Esophagus squamous epithelium (tissue), 5 donors: ENCODE measurements at places on chromosomes 6 and 20.
A peak's percentile ranks its signal among the peaks of the same experiment; 100 is the strongest.

GRCh38 chr6:163780994-163781393, 366.5 kb downstream of the QKI start:
- no peak overlapping the region for H3K4me3 ChIP-seq
- no peak for DNase-seq

- H3K27me3 ChIP-seq: no peaks in the 10 kb centered on the region
- peaks cover 9% of the 10 kb centered on the region for H3K36me3 ChIP-seq
- H3K4me1 ChIP-seq: peaks cover 23% of the 10 kb centered on the region
- H3K27ac ChIP-seq: peak within 1 kb of the TSS; percentile 80
- peak; percentile 32 for DNase-seq
Observed at GRCh38 chr20:45415822-45416637, at the start of gene PIGT. Gene PIGT, plus strand, starts transcription at chr20:45416141. Its CDS starts 16 bp downstream, at chr20:45416157.

- no peak for DNase-seq
- H3K27ac ChIP-seq: no peak overlapping the region
- H3K4me1 ChIP-seq: no peaks in the 10 kb centered on the region
- H3K4me3 ChIP-seq: no peak overlapping the region
Observed at GRCh38 chr6:111676383-111676782, 70.7 kb upstream of the TRAF3IP2 start.

DNA sequence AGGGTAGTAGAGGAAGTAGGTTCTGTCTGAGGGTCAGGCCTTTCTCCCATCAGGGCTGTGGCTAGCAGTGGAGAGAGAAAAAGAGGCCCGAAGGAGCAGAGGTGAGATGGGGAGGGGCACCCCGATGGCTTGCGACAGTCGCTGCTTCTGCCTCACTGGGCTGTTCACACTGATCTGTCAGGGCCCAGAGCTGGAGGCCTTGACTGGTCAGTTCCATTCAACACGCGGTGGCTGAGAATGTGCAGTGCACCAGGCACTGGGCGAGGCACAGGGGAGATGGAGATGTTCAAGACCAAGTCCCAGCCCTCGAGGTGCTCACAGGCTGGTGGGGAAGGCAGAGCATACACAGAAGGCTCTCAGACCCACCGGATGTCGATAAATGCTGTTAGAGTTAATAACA, 21.4 kb downstream of the SLC12A5 start:
- H3K27ac ChIP-seq: no peak overlapping the region
- no peaks in the 10 kb centered on the region for H3K4me1 ChIP-seq
- H3K36me3 ChIP-seq: no peaks in the 10 kb centered on the region
- no peaks in the 10 kb centered on the region for H3K27me3 ChIP-seq

GRCh38 chr6:121435444-121436069, at the start of gene GJA1:
Gene GJA1, plus strand, starts transcription at chr6:121435646. Its CDS starts 11,202 bp downstream, at chr6:121446848.
- no peaks in the 10 kb centered on the region for H3K36me3 ChIP-seq
- peak within 1 kb of the TSS; percentile 79 for H3K4me3 ChIP-seq
- no peaks in the 10 kb centered on the region for H3K4me1 ChIP-seq
- H3K27ac ChIP-seq: peak within 1 kb of the TSS; percentile 84

- H3K36me3 ChIP-seq: no peaks in the 10 kb centered on the region
- no peak for DNase-seq
- no peak overlapping the region for H3K4me3 ChIP-seq
- no peaks in the 10 kb centered on the region for H3K4me1 ChIP-seq
- no peaks in the 10 kb centered on the region for H3K27me3 ChIP-seq
Observed at GRCh38 chr20:60261333-60261732, 303.1 kb downstream of the CDH26 start.

- H3K4me3 ChIP-seq: no peak overlapping the region
- no peaks in the 10 kb centered on the region for H3K36me3 ChIP-seq
- H3K27me3 ChIP-seq: no peaks in the 10 kb centered on the region
- no peak overlapping the region for H3K27ac ChIP-seq
- no peaks in the 10 kb centered on the region for H3K4me1 ChIP-seq
Observed at GRCh38 chr6:133447924-133448323, 206.8 kb downstream of the EYA4 start.
